ENCODE measurements at places on chromosomes 4 and X. TPM values are rescaled to one million over a fixed set of nuclear protein-coding genes. Genes with fewer than 3 reads are reported as not detected.

Gene ASB9
- 30.9 TPM for total RNA-seq

Gene UBL4A
- total RNA-seq, result 59.6 TPM

Gene SEC31A
- total RNA-seq, result 255 TPM

Gene RAB33A
- 6.5 TPM for total RNA-seq

Gene GAGE13
- not detected for total RNA-seq

Gene TENM3
- total RNA-seq, result 28.3 TPM

Gene FAM47A
- not detected for total RNA-seq

Gene XAGE1A
- not detected for total RNA-seq

Gene ARHGAP24
- total RNA-seq, result 181 TPM

Gene ADGRL3
- under 0.01 TPM for total RNA-seq

Gene PDCL2
- not detected for total RNA-seq

Gene C4orf36
- not detected for total RNA-seq

Gene CT45A8
- total RNA-seq, result not detected

Gene RTL9
- total RNA-seq, result 0.15 TPM

Gene GPRIN3
- total RNA-seq, result 15.3 TPM

Gene TMPRSS11F
- not detected for total RNA-seq

Gene F8A3
- 1.0 TPM for total RNA-seq

Gene RXFP1
- total RNA-seq, result not detected

Gene WNK3
- 7.6 TPM for total RNA-seq

Gene ITGB1BP2
- total RNA-seq, result 2.3 TPM

Gene ADH7
- not detected for total RNA-seq

Gene CXCL11
- 0.73 TPM for total RNA-seq

Gene DOK7
- not detected for total RNA-seq

Gene CXCL5
- 26.5 TPM for total RNA-seq

Gene ZBED1
- 44.0 TPM for total RNA-seq
